T-helper 22 cell (primary cell): ENCODE measurements at places on chromosomes 3 and 15.

DNA sequence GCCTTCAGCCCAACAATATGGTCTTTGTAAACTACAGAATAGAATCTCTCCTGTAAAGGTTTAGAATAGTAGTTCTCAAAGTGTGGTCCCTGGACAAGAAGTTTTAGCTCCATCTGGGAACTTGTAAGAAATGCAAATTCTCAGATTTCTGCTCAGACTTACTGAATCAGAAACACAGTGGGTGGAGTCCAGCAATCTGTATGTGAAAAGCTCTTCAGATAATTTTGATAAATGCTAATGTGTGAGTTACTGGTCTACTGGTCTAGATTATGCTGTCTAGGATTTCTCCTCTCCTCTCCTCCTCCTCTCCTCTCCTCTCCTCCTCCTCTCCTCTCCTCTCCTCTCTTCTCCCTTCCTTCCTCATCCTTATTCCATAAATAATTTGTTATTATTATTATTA is 57.5 kb downstream of the RBMS3 start:
- DNase-seq, result no peak

DNA sequence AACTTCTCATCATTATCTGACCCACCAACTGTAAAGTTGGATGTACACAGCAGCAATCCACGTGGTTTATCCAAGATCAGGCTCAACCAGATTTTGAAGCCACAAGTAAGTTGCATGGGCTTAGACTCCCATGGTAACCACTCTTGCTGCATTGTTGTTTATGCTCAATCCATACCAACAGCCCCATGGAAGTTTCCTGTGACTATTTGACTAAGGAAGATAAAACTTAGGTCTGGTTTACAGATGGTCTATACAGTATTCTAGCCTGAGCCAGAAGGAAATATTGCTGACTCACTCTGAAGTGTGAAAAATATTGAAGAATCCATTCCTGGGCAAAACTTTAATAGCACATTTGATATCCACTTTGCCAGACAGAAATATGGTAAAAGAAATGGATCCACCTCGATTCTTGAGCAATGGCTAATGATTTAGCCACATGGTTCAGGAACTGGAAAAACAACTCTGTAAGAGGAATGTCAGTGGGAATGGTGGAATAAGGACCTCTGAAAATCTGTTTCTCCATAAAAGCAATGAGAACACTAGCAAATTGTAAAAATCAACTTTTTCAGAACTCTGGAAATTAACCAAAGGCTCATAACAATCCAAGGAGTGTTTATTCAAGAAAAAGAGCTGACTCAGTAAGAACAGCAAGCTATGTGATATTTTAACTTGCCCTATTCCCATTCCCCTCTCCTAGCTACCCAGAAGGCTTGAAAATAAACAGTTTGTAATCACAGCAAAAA is 162.9 kb upstream of the STT3B start:
- DNase-seq, result no peak

- DNase-seq, result no peak
Observed at GRCh38 chr3:99570061-99570460, 68.3 kb upstream of the COL8A1 start.

DNA sequence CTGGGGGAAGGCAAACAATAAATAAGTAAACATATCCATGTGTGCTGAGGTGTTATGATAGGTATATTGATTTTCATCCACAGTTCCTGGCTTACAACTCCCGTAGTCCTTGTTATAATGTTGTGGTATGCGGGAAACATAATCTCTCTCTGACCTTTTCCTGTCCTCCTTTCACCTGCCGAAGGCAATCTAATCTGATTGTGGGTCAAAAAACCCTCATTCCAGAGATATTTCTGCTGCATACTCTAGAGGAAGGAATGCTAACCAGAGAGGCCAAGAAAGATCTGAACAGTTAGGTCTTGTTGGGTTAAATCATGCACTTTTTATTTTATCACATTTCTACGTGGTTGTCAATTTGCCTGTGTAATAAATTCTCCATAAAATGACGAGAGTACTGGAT is 383.6 kb upstream of the SEMA6D start:
- DNase-seq, result no peak

GRCh38 chr3:158808697-158809096 is 6.8 kb downstream of the MFSD1 start:
- no peak for DNase-seq

- DNase-seq, result no peak
Observed at GRCh38 chr3:8773941-8774542, 4.6 kb upstream of the OXTR start.

DNA sequence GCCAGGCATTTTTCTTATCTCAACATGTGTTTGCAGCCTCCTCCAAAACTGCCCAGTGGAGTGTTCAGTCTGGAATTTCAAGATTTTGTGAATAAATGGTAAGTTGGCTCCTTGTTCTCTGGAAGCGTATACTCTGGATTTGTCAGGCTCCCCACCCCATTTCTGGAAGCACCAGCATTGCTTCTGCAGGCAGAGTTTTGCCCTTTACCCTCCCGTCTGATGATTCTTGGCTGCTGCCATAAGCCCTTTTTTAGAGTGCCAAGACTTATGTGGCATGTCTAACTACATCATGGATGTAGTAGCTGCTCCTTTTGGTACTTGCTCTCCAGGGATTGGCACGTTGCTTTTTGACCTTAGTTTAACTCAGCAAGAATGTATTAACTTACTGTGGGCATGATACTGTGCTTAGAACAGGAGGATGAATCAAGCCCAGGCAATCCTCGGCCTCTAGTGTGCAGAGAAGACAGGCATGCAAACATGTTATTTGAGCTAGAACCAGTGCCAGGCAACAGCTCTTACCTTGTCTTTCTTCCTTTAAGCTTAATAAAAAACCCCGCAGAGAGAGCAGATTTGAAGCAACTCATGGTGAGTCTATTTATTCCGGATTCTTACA is 8.3 kb downstream of the SNAPC5 start:
- no peak for DNase-seq

GRCh38 chr3:142104763-142105162 is 44.6 kb downstream of the TFDP2 start:
- DNase-seq, result no peak

DNA sequence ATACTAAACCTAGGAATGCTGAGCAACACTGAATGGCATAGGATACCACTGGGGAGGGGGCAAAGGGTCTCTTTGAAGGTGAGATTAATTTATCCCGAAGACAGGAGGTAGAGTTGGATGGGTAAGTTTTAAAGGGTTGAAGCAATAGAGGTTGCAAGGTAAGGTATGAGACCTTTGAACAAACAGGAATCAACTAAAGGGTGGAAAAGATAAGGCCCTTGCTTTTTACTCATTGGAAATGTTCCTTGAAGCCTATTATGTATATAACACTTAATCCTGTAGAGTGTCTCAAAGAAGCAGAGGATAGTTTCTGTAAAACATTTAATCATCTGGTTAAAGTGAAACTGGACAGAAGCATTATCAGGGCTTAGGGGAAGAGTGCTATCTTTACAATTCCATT is 5.7 kb downstream of the ABHD5 start:
- no peak for DNase-seq

GRCh38 chr15:95693917-95694316 is 636.6 kb upstream of the NR2F2 start:
- DNase-seq, result no peak

DNA sequence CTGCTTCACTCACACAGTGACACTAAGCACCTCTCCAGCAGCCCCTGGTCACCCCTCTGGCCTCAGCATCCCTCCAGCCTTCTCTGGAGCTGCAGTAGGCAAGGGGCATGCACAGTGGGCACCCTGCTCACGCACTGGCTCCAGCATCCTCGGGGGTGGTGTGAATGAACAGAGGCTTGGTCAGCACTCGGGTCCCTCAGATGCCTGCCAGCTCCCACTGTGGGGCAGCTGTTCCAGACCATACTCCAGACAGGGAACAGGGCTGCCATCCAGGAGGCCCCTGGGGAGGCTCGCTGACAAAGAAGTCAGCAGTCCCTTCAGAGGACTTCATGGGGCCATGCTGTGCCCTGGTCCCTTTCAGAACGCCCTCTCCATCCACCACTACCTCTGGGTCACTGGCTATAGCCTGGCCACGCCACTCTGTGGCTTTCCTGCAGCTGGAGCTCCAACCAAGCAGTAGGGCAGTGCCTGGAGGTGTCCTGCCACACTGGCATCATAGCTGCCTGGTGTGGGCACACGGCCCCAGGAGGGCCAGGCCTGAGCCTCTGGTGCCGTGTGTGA is 26.3 kb downstream of the ALS2CL start:
- DNase-seq, result no peak

DNA sequence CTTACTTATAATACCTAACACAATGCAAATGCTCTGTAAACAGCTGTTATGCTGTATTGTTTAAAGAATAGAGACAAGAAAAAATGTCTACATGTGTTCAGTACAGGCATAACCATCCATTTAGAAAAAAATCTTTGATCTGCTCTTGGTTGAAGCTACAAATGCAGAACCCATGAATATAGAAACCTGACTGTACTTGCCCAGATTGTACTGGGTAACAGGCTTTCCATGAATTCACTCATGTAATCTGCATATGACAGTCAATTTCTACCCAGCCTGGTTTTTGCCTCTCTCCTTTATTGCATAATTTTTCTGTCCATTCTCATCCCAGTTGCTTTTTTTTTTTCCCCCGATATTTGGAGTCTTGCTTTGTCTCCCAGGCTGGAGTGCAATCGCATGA is 62.6 kb upstream of the ETV5 start:
- DNase-seq, result no peak

DNA sequence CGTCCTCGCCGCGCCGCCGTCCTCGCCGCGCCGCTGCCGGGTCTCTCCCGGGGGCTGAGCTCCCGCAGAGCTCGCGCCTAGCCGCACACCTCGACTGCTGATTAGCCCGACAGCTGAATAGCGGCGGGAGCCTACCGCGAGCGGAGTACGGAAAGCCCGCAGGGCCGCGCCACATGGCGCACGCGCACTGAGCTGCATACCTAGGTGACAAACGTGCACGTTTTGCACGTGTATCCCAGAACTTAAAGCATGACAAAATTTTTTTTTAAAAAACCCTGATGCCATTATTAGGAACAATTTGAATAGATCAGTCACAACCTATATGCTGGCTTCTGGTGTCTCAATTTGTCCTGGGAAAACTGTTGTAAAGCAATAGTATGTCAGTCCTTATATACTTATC is at the start of gene GOLGA8A:
GOLGA8A (minus strand) TSS at position 122 of the 400 bp plus-strand sequence. CDS start 48,117 bp downstream, outside the sequence.
- DNase-seq, result peak; percentile 70

DNA sequence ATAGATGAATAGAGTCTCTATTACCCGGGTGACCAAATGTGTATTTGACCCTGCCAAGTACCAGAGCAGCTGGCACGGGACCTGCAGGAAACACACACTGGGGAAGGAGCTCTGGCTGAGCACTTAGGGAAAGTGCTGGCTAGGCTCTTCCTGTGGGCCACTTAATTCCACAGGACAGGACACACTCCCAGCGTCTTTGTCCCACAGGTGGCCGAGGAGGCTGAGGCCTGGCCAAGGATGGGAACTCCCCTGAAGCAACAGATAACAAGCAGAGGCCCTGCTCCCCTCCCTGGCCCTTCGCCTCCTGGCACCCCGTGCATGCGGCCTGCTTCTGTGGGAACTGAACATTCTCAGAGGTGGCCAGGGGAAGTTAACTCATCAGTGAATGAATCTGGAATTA is 180.8 kb downstream of the ATP10A start:
- no peak for DNase-seq

- no peak for DNase-seq
Observed at GRCh38 chr15:67242708-67243111, 11.8 kb downstream of the AAGAB start.

- no peak for DNase-seq
Observed at GRCh38 chr3:188431553-188431952, 277.6 kb downstream of the LPP start.

GRCh38 chr15:96334017-96334704 is 3.7 kb downstream of the NR2F2 start:
- no peak for DNase-seq

DNA sequence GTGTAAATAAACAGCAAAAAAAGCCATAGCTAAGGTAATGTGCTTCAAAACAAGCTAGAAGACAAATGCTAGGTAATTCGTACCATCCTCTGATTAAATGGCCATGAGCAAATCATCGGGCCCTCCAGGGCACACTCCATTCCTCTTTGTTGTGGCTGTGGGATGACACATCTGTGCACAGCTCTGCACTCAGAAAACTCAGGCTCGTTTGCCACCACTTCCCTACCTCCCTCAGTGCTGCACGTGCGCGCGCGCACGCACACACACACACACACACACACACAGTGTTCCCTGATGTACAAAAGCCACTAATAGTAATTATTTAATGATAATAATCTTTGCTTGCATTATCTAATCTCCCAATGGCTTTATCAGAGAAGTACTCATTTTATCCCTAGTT is 336.6 kb downstream of the FEZF2 start:
- no peak for DNase-seq

DNA sequence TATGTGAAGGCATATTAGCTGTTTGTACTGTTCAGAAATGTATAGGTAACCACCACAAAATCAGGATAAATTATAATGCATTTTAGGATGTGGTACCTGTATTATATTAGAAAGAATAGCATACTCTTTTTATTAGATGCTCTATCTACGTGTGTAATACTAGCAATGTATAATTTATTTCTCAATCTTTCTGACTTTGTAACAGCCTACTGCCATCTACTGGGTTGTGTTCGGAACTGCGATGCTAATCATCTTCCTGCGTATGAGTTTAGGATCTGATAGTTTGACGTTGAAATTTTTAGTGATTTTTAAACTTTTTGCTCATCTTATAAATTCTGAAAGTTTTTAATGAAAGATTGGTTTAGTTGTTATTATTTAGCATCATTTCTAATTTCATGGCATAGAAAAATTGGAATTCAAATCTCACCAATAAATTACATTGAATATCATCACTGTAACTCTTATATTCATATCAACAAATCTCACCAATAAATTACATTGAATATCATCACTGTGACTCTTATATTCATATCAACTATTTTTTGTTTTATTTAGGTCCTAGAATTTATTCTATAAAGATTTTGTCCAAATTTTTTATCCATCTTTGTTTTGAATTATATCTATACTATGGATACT is 322.7 kb upstream of the ZNF717 start:
- DNase-seq, result no peak

- DNase-seq, result no peak
Observed at GRCh38 chr3:29329986-29330890, 49.4 kb downstream of the RBMS3 start.
